ENCODE measurements at places on chromosomes 11 and 22.

GRCh38 chr11:32198053-32198452 lies 107.2 kb downstream of the RCN1 start:
- DNase-seq, result no peak

- no peak for DNase-seq
Observed at GRCh38 chr11:44607987-44608386, 42.5 kb downstream of the CD82 start.

GRCh38 chr11:64864473-64865285 lies 13.7 kb downstream of the EHD1 start:
- no peak for DNase-seq

DNA sequence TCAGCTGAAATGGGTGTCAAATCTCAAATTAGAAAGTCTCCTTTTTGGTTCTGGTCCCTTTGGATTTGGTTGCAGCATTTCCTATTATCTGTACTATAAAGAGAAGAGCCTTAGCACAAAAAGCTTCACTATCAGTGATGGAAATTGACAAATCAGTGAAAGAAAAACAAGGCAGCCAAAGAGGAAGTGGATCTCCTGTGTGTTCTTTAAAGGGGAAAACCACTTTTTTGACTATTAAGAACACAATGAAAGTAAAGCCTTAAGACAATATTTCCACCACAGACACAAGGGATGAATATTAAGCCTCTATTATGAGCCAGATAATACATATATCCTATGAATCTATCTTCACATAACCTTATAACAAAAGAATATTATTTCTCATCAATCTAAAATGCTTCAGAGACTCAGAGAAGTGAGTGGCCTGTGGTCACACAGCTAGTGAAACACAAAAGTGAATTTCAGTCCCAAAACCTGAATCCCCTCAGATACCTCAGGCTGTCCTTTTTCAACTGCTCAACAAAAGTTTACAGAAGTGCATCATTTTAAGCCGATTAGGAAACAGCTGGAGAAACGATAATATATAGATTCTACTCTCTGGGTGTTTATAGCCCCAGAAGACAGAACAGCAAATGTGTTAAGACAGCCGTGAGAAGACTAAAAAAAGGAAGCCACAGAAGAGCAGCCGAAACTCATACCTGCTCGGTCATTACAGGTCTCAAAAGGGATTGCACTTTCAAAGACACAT lies 24.4 kb upstream of the FSHB start:
- DNase-seq, result no peak

- no peak for DNase-seq
Observed at GRCh38 chr11:1810761-1811160, 24.0 kb upstream of the SYT8 start.

GRCh38 chr11:60970890-60971289 lies 590 bp upstream of the CD6 start:
- no peak for DNase-seq

GRCh38 chr11:118623269-118623655 lies 15.8 kb downstream of the PHLDB1 start:
- no peak for DNase-seq

DNA sequence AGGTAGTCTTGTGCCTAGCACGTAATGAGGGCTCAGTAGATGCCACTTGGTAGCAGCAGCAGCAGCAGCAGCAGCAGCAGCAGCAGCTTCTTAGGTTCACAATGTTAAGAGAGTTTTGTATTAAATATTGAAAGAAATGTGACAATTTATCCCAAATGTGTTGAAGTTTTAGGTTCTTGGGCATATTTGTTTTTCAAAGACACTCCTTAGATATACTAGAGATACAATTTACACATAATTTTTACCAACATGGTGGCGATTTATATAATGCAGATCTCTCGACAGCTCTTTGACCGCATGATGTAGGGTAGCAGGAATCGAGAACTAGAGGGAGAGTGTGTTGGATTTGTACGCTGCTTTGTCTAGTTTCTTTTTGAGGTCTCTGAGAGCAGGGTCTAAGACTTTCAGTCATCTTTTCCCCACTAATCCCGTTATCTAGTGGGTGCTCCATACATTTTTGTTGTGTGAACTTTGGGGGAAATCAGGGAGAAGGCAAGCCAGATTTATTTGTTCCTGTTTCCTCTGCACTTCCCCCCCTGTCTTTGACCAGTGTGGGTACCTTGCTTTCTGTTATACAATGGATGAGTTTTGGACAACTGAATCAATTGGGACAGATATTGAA lies 1.4 kb downstream of the FDX1 start:
- DNase-seq, result no peak

DNA sequence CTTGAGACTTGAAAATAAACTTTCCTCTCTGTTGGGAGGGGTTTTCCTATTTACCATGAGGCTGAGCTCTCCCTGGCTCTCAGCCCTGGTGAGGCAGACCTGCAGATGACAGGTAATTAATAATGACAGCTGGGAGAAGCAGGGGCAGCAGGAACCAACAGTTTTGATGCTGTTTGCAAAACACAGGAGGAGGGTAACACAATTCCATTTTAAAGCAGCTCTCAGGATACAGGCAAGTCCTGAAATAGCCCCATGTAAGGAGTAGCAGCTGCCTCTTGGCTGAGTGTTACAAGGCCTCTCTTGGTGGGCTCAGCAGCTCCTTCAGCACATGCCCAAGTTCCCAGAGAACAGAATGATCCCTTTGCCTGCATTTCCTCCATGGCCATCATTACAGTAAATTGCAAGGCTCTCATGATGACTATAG lies 13.3 kb downstream of the PARVA start:
- no peak for DNase-seq

DNA sequence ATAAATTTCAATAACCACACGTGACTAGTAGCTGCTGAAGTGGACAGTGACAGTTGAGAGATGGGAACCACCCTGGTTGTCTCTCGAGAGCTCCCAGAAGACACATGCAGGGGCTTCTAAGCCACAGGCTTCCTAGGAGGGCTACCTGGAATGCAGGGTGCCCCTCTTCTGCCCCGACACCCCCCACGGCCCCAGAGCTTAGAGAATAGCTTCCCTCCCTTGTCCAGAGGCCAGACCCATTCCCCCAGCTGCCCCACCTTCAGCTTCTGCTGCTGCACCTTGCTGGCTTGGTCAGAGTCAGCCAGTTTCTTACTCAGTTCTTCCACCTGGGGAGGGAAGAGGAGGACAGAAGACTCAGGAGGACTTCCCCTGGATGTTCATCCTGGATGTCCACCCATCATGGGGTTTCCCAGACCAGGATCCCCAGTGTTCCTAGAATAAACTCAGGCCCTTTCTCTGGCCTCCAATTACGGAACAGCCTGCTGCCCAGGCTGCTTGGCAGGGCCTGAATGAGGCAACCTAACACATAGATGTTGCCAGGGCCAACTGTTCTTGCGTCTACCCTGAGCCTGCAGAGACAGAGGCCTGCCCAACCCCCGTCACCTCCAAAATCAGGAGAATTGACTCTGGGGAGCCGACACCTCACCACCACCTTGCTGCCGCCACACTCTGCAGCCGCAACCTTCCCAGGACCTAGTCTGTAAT lies 12.0 kb downstream of the IL18BP start:
- no peak for DNase-seq

DNA sequence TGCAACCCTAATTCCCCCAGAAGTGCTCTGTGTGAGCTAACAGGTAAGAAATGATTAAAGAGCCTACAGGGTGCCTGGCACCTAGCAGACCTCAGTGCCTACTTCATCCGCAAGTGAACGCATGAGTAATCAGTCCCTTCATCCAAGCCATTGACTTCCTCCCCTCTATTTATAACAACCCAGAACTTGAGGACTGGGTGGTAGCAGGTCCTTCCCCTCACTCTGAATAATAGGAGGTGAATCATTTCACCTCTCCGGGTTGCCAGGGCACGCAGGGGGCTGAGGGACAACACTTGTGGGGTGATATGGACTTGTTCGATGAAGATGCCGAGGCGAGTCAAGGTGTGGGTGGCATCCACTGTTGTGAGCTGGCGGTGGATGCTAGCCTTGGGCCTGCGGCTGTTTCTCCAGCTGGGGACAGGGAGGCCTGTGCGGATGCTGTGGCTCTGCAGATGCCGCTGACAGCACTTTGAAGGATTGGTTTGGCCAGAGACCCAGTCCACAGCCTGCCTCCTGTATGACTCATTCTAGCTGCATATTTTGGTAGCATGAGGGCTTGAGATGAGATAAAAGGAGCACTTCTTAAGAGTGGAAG lies 11.7 kb upstream of the SORL1-AS1 start:
- no peak for DNase-seq

DNA sequence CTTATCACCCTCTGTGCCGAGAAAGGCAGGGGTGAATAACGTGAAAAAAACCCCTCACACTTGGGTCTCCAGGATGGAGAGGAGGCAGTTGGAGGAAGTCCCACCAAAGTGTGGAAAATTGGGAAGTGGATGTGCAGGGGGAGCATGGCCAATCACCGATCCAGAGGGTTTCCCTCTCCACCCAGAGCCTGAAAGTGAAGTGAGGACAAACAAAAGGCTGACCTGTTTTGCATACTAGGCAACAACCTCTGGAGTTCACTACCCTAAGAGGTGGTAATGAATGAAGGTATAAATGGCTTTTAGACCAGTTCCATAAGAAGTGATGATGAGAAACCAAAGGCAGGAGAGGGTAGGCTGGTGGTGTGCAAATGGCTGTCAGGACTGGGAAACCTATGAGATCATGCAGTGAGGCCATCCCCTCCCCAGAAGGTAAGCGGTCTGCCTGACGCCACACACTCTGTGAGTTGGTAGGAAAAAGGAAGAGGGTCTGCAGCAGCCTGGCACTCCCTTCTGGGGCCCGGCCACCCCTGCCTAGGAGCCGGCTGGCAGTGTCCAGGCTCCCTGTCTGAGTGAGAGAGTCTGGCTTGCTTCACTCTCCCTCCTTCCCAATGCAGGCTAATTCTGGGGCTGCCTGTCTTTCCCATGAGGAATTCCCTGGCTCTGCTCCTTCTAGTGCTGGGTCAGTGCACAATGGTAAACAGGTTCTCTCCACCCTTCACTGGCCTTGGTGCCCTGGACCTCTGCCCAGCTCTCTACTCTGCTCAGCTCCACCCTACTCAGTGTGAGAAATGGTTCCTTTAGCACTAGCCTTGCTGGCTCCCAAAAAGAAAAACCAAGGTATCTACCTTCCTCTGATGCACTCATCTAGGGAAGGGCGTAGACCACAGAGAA lies 15.6 kb downstream of the TBC1D10A start:
- DNase-seq, result no peak

All from omental fat pad (tissue), 4 donors.